ENCODE measurements at places on chromosomes 7 and 10.

GRCh38 chr7:111667488-111667887 is 105.2 kb upstream of the IMMP2L start:
- H3K27me3 ChIP-seq: no peaks in the 10 kb centered on the region
- H3K27ac ChIP-seq: no peak overlapping the region
- H3K4me1 ChIP-seq: peaks cover 31% of the 10 kb centered on the region
- H3K4me3 ChIP-seq: no peak overlapping the region
- DNase-seq: no peak

- H3K27ac ChIP-seq: no peak overlapping the region
- H3K4me1 ChIP-seq: peaks cover 18% of the 10 kb centered on the region
- no peak overlapping the region for H3K4me3 ChIP-seq
- H3K36me3 ChIP-seq: no peaks in the 10 kb centered on the region
Measured at GRCh38 chr10:133032231-133032630, 55.5 kb upstream of the ADGRA1 start.

DNA sequence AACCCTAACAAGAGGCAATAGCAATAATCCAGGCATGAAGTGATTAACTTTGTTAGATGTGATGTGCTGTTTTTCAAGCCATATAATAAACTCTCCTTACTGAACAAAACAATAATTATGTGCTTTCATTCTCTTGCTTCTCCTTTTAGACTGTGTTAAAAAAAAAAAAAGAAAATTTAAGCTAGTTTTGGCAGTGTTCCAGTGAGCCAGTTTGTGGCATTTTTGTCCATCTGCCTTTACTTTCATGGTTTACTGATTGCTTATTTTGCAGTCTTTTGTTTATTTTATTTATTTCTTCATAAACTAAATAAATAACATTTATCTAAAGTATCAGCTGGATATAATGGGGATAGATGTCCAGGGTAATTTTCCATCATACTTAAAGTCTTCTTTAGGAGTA is 625.3 kb downstream of the CNTNAP2 start:
- no peaks in the 10 kb centered on the region for H3K36me3 ChIP-seq
- H3K27me3 ChIP-seq: no peaks in the 10 kb centered on the region
- no peak overlapping the region for H3K27ac ChIP-seq
- H3K4me3 ChIP-seq: no peak overlapping the region
- H3K4me1 ChIP-seq: no peaks in the 10 kb centered on the region

DNA sequence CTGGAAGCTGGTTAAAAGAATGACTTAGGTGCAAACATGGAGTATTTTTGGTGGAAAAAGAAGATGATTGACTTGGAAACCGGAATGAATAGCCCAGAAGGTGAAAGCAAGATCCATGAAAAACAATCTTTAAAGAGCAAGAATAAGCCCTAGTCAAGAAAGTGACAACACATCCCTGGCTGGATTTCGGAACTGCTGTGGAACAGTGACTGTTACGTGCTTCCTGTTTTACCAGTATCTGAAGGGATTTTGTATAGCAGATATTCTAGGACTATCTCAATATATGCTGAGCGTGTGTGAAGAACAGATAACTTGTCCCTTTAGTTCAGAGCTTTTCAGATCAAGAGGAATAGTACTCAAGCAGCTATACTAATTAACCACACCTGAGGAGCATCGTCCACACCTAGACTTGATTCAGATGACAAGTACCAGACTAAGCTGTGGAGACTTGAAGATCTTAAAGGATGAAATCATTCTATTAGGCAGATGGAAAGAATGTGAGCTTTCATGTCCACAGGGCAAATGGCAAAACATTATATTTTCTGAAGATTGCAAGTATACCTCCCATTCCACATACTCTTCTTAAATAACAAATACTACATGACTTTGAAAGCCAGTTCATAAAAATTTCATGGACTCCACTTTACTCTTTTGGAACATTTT is 11.5 kb upstream of the TES start:
- H3K36me3 ChIP-seq: no peaks in the 10 kb centered on the region
- no peak overlapping the region for H3K4me3 ChIP-seq
- no peaks in the 10 kb centered on the region for H3K27me3 ChIP-seq
- no peaks in the 10 kb centered on the region for H3K4me1 ChIP-seq
- no peak for DNase-seq
- no peak overlapping the region for H3K27ac ChIP-seq

DNA sequence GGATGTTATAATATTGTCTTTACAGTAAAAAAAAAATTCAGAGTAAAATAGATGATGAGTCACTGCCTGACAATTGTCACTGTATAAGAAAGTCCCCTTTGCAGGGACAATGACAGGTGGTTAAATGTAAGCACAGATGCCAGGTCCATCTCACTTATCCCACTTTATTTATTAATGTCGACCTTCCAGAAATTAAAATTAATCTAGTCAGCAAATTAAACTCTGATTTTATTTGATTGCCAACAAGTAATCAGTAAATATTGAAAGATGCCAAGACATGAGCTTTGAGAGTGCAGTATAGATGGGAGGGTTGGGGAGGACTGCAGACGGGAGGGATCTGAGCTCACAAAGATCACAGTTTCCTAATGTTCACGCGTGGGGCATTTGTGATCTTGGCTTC is 50.9 kb downstream of the CPXM2 start:
- DNase-seq: no peak
- H3K36me3 ChIP-seq: no peaks in the 10 kb centered on the region
- H3K4me3 ChIP-seq: no peak overlapping the region
- H3K4me1 ChIP-seq: no peaks in the 10 kb centered on the region
- no peak overlapping the region for H3K27ac ChIP-seq
- no peaks in the 10 kb centered on the region for H3K27me3 ChIP-seq

DNA sequence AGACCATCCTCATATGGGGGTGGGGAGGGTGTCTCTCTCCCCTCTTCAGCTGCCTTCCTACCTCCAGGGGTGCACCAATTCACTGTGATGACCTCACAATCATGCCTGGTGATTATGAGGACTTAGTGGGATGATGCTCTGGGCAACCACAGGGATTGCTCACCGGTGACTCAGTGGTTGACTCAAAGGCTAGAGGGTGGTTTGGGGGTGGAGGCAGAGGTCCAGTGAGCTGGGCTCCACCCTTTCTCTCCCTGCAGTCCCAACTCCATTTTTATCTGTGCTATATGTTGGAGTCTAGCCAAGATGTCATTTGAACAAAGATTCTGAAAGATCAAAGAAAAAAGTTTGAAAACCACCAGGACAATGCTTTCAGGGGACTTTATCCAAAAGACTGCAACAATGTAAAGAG is 286.9 kb downstream of the KCNMA1 start:
- no peaks in the 10 kb centered on the region for H3K27me3 ChIP-seq
- DNase-seq: no peak
- H3K36me3 ChIP-seq: no peaks in the 10 kb centered on the region
- H3K27ac ChIP-seq: no peak overlapping the region
- no peaks in the 10 kb centered on the region for H3K4me1 ChIP-seq

- DNase-seq: no peak
- H3K4me3 ChIP-seq: no peak overlapping the region
- no peaks in the 10 kb centered on the region for H3K27me3 ChIP-seq
- no peak overlapping the region for H3K27ac ChIP-seq
Measured at GRCh38 chr10:46514899-46515298, 41.6 kb downstream of the GPRIN2 start.

- DNase-seq: no peak
- H3K36me3 ChIP-seq: no peaks in the 10 kb centered on the region
- peaks cover 27% of the 10 kb centered on the region for H3K4me1 ChIP-seq
- H3K27ac ChIP-seq: no peak overlapping the region
Measured at GRCh38 chr7:55069271-55069792, 50.5 kb downstream of the EGFR start.

GRCh38 chr10:69657430-69657829 is 27.4 kb downstream of the FAM241B start:
- peaks cover 29% of the 10 kb centered on the region for H3K4me1 ChIP-seq
- H3K4me3 ChIP-seq: no peak overlapping the region
- no peaks in the 10 kb centered on the region for H3K36me3 ChIP-seq
- no peak for DNase-seq
- no peak overlapping the region for H3K27ac ChIP-seq

DNA sequence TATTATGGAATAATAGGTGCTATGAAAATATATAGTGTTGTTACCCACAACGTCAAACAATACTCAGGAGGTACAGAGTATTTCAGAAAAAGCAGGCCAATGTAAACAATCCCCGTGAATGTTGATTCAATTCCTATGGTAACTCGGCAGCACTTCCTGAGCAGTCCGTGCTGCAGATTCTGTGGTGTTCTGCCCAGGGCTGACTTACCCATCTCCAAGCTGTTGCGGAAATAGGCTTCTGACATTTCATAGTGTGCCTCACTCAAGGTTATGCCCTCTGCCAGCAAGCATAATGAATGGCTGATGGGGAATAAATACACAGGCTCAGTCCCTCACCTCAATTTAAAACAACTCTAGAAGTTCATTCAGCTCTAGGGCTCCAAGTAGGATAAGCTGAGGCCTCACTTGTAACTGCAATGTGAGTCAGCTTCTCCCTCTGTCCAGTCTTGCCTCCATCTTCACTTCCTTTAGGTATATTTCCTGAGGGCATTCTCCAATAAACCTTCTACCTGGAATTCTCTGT is 177.6 kb downstream of the GNAI1 start:
- H3K36me3 ChIP-seq: no peaks in the 10 kb centered on the region
- H3K4me1 ChIP-seq: no peaks in the 10 kb centered on the region
- no peaks in the 10 kb centered on the region for H3K27me3 ChIP-seq
- no peak overlapping the region for H3K27ac ChIP-seq
- H3K4me3 ChIP-seq: no peak overlapping the region
- no peak for DNase-seq

- peaks cover 8% of the 10 kb centered on the region for H3K4me1 ChIP-seq
- no peaks in the 10 kb centered on the region for H3K27me3 ChIP-seq
- no peak for DNase-seq
- H3K36me3 ChIP-seq: no peaks in the 10 kb centered on the region
Measured at GRCh38 chr10:30819341-30820181, 190.0 kb upstream of the LYZL2 start.

GRCh38 chr7:157219154-157219553 is 80.4 kb downstream of the UBE3C start:
- no peak overlapping the region for H3K27ac ChIP-seq
- H3K36me3 ChIP-seq: no peaks in the 10 kb centered on the region
- H3K4me1 ChIP-seq: no peaks in the 10 kb centered on the region
- no peak for DNase-seq

GRCh38 chr7:8386926-8387550 is 46.4 kb upstream of the NXPH1 start:
- peaks cover 10% of the 10 kb centered on the region for H3K4me1 ChIP-seq
- no peaks in the 10 kb centered on the region for H3K27me3 ChIP-seq
- H3K36me3 ChIP-seq: no peaks in the 10 kb centered on the region

GRCh38 chr10:624312-624604 is 65.2 kb downstream of the DIP2C start:
- H3K27ac ChIP-seq: no peak overlapping the region
- H3K36me3 ChIP-seq: no peaks in the 10 kb centered on the region
- DNase-seq: no peak
- no peaks in the 10 kb centered on the region for H3K27me3 ChIP-seq

GRCh38 chr7:84218681-84219080 is 24.1 kb upstream of the SEMA3A start:
- no peaks in the 10 kb centered on the region for H3K4me1 ChIP-seq
- no peaks in the 10 kb centered on the region for H3K27me3 ChIP-seq
- no peaks in the 10 kb centered on the region for H3K36me3 ChIP-seq
- H3K27ac ChIP-seq: no peak overlapping the region

DNA sequence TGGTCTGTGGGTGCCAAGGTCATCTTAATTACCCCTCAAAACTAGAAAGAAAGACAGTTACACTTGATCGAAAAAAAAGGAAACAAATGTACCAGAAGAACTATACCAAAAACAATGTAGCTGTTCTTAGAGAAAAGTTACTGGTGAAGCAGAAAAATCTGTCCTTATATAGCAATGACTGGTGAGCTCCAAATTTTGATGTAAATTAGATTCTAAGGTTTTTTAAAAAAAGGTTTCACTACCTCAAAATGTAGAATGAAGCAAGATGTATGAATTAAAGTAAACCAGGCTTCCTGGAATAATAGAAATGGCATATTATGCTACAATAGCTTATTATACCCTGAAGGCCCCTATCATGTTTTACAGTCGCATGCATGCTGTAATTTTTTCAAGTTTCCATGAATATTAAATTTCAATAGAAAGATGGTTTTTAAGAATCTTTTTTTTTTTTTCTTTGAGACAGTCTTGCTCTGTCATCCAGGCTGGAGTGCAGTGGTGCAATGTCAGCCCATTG is 28.4 kb upstream of the FKBP9 start:
- H3K4me3 ChIP-seq: no peak overlapping the region
- no peak overlapping the region for H3K27ac ChIP-seq
- no peaks in the 10 kb centered on the region for H3K36me3 ChIP-seq
- H3K27me3 ChIP-seq: peaks cover 61% of the 10 kb centered on the region

DNA sequence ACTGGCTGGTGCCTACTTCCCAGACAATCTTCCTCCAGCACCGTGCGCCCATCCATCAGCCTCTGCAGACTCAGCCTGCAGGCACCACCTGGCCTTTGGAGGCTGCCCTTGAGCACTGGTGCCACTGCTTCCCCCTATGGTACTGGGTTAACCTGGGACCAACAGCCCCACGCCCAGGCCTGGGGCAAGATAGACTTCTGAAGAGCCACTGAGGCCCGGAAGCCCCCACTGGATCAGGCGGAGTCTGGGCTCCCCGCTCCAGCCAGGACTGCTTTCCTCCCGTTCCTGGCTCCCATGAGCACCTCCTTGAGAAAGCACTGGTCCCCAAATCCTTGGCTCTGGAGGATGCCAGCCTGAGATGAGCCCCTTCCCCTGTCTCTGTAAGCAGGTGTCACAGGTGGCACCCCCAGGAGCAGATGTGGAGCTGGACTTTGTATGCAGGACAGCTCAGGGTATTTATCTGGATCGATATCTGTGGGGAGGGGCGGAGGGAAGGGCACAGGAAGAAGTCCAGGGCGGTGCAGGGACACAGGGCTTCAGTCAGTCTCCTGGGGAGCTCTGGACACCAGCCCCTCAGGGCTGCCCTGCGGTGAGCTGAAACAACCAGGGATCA is 206.5 kb upstream of the PPP2R2D start:
- no peaks in the 10 kb centered on the region for H3K4me1 ChIP-seq
- DNase-seq: no peak
- no peaks in the 10 kb centered on the region for H3K36me3 ChIP-seq
- no peaks in the 10 kb centered on the region for H3K27me3 ChIP-seq

- H3K27ac ChIP-seq: no peak overlapping the region
- H3K4me3 ChIP-seq: no peak overlapping the region
- H3K27me3 ChIP-seq: no peaks in the 10 kb centered on the region
- H3K4me1 ChIP-seq: no peaks in the 10 kb centered on the region
Measured at GRCh38 chr10:68133523-68133922, 24.2 kb downstream of the MYPN start.

- H3K36me3 ChIP-seq: no peaks in the 10 kb centered on the region
- H3K4me3 ChIP-seq: no peak overlapping the region
- H3K4me1 ChIP-seq: no peaks in the 10 kb centered on the region
- H3K27me3 ChIP-seq: no peaks in the 10 kb centered on the region
Measured at GRCh38 chr7:78571292-78571691, 772.7 kb downstream of the PHTF2 start.

DNA sequence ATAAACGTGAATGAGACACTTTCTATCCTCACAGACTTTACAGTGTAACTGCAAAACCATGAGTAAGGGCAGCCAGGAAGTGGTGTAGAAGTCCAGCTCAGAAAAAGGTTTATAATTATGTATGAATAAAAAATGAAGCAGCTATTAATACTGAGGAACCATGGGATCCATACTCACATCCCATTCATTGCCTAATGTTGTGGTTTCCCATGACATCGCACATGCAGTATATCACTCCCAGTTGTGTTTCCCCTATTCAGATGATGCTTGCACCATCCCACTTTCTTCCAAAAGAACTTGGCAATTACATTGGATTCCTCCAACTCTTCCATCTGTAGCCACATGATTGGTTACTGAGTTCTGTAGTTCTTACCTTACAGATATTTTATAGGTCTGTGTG is 74.5 kb upstream of the SEMA3D start:
- H3K27me3 ChIP-seq: no peaks in the 10 kb centered on the region
- H3K36me3 ChIP-seq: no peaks in the 10 kb centered on the region
- no peaks in the 10 kb centered on the region for H3K4me1 ChIP-seq
- no peak overlapping the region for H3K27ac ChIP-seq
- no peak for DNase-seq
- H3K4me3 ChIP-seq: no peak overlapping the region
